A549 treated with CpdA at 1 μM for 4 hours (cell line): ENCODE measurements at places on chromosomes 4 and X. TPM values are rescaled to one million over a fixed set of nuclear protein-coding genes. Genes with fewer than 3 reads are reported as not detected.

Gene NHSL2
- total RNA-seq, result 0.33 to 0.49 TPM (median 0.42 TPM) in 5 replicates

Gene USP17L11
- total RNA-seq, result not detected in 5 replicates

Gene PPP2R3B
- 17.9 to 28.2 TPM (median 21.7 TPM) in 5 replicates for total RNA-seq

Gene SPATA4
- total RNA-seq, result 0.18 to 0.78 TPM (median 0.20 TPM) in 3 of 5 replicates, not detected in the others

Gene USP17L22
- not detected in 5 replicates for total RNA-seq

Gene TMEM33
- 35.7 to 53.6 TPM (median 51.1 TPM) in 5 replicates for total RNA-seq

Gene ANOS1
- 0.05 to 0.09 TPM (median 0.06 TPM) in 3 of 5 replicates, not detected in the others for total RNA-seq

Gene PABPC5
- 0.03 TPM in 1 of 5 replicates, not detected in the others for total RNA-seq

Gene TBC1D9
- total RNA-seq, result 6.6 to 8.4 TPM (median 7.4 TPM) in 5 replicates

Gene AIFM1
- total RNA-seq, result 73.3 to 76.6 TPM (median 75.0 TPM) in 5 replicates

Gene SSX2
- total RNA-seq, result not detected in 5 replicates

Gene PSAPL1
- total RNA-seq, result 0.07 to 0.10 TPM (median 0.09 TPM) in 5 replicates

Gene ZNF630
- 0.10 to 0.35 TPM (median 0.29 TPM) in 5 replicates for total RNA-seq

Gene SPATA18
- 3.8 to 5.1 TPM (median 4.5 TPM) in 5 replicates for total RNA-seq

Gene MAGEA11
- 0.02 TPM in 1 of 5 replicates, not detected in the others for total RNA-seq

Gene ZRSR2
- 9.1 to 15.1 TPM (median 11.2 TPM) in 5 replicates for total RNA-seq

Gene AADAT
- total RNA-seq, result 7.6 to 10.0 TPM (median 8.7 TPM) in 5 replicates

Gene PTCHD1
- not detected in 5 replicates for total RNA-seq

Gene STATH
- total RNA-seq, result not detected in 5 replicates

Gene CNGA1
- 0.10 to 0.17 TPM in 2 of 5 replicates, not detected in the others for total RNA-seq

Gene FMR1NB
- total RNA-seq, result not detected in 5 replicates

Gene P2RY10
- total RNA-seq, result not detected in 5 replicates

Gene GYG2
- total RNA-seq, result 3.5 to 5.4 TPM (median 4.4 TPM) in 5 replicates

Gene CXCR3
- total RNA-seq, result 0.09 to 0.11 TPM in 2 of 5 replicates, not detected in the others

Gene SH3BGRL
- 39.5 to 49.2 TPM (median 46.1 TPM) in 5 replicates for total RNA-seq

Gene KCNIP4
- total RNA-seq, result not detected in 5 replicates

Gene CFAP99
- 0.07 to 0.08 TPM in 2 of 5 replicates, not detected in the others for total RNA-seq

Gene EFHC2
- 0.21 to 0.31 TPM (median 0.28 TPM) in 4 of 5 replicates, not detected in the other for total RNA-seq

Gene RBM46
- not detected in 5 replicates for total RNA-seq

Gene PDE6B
- total RNA-seq, result not detected in 5 replicates

Gene PNMA6F
- not detected in 5 replicates for total RNA-seq

Gene EMCN
- not detected in 5 replicates for total RNA-seq

Gene CXCL3
- 5.1 to 7.5 TPM (median 6.5 TPM) in 5 replicates for total RNA-seq

Gene PPP2R2C
- total RNA-seq, result 33.0 to 40.4 TPM (median 38.6 TPM) in 5 replicates
